ENCODE measurements at places on chromosomes 11 and 22. TPM values are rescaled to one million over a fixed set of nuclear protein-coding genes. Genes with fewer than 3 reads are reported as not detected.

SLC22A9 gene
- total RNA-seq = not detected

OR6T1 gene
- total RNA-seq = not detected

POLD3 gene
- 21.2 TPM for total RNA-seq

CCDC116 gene
- total RNA-seq = 0.07 TPM

FOLR3 gene
- 11.4 TPM for total RNA-seq

TMPRSS4 gene
- 1.1 TPM for total RNA-seq

MUC5B gene
- total RNA-seq = not detected

MMP27 gene
- not detected for total RNA-seq

CLTCL1 gene
- 10.4 TPM for total RNA-seq

PDXP gene
- total RNA-seq = 9.7 TPM

NRIP3 gene
- total RNA-seq = 2.2 TPM

MS4A3 gene
- total RNA-seq = not detected

TBX10 gene
- not detected for total RNA-seq

OR52N4 gene
- total RNA-seq = not detected

AP2A2 gene
- 45.2 TPM for total RNA-seq

LINC01488 gene
- total RNA-seq = not detected

CCDC81 gene
- 0.14 TPM for total RNA-seq

OR8K3 gene
- not detected for total RNA-seq

C11orf42 gene
- total RNA-seq = not detected

TSSK2 gene
- not detected for total RNA-seq

RGL4 gene
- not detected for total RNA-seq

MIOX gene
- total RNA-seq = not detected

RIMBP3C gene
- total RNA-seq = not detected

ACRV1 gene
- total RNA-seq = not detected

SYCE3 gene
- total RNA-seq = not detected

CNGA4 gene
- total RNA-seq = 0.07 TPM

ZP1 gene
- total RNA-seq = not detected

B3GAT1 gene
- 0.03 TPM for total RNA-seq

Measured in foreskin keratinocyte (primary cell).